ENCODE measurements at places on chromosomes 2 and 18.

DNA sequence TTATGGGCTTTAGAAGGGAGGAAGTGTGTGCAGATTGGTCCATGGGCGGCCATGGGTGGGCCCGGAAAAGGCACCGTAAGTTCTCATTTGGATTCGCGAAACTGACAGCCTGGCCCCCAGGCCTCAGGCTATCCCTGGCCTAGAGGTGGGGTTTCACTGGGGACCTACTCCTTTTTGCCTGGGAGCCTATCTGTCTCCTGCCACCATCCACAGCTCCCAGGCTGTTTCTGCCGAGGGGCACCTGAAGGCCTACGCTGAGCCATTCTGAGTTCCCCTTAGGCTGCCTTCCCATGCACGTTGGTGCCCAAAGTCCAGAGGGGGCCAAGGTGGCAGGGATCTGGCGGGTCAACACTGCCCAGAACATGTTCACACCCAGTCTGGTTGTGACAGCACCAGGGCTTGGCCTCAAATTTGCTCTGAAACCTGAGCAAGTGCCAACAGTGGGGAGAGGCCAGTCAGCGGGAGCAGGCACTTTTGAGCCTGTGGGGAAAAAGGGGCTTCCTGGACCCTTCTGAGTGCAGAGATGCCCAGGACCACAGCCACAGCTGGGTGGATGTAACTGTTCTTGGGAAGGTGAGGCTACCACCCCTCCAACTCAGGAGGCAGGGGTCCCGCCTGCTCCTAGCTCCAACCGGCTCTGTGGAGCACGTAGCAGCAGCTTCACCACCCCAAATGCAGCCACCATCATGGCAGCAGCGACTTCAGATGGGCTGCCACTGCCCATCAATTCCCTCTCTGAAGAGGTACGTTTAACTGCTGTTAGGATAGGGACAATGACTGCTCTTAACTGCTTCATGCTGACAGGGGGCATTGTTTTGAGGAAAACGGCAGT is 73.6 kb upstream of the ZNF804A start:
- DNase-seq = no peak

DNA sequence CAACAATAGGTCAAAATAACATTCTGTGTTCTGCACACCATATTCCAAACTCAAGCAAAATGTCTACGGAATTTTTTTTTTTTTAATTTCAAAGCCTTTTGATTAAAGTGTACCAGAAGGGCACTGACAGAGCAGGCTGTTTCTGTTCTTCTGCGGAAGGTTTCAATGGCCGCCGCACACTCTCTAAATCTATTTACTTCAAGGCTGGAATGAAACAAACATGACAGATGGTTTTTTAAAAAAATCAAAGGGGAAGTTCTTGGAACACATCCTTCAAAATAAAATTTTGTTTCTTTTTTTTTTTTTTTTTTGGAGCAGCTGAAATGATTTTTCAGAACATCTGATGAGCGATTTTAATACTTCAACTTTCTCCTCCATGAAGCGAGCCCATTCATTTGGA is 259.1 kb downstream of the TXNL1 start:
- DNase-seq = no peak

DNA sequence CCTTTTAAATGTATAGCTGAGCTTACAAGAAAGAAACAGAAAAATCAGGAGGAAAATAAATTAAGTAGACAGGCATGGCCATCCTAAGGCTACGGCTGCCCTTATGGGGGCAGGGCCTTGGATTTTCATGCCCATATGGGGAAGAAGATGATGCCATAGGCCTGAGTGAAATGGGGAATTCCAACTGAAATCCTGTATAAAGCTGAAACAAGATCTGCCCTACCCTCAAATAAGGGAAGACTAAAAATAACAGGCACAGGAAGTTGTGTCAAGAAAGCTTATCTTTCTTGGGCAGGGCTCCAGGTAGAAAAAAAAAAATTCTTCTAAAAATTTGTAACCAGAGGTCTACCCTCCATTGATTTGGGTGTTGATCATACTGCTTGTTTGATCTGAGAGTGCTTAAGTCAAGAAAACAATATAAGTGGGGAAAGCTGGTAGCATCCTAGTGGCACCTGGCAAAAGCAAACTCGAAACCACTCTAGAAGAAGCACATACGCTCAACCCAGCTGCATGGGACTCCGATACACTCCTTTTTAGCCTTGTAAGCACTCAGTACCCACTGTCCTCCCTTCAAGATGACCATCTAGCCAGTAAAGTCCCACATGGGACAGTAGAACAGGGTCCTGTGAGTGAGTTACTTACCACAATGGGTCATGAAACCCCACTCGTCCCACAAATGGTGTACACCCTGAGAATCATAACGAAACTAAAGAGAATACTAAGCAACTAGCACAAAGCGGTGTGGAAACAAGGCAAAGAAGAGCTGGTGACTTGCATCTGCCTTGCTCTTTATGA is 22.3 kb downstream of the DNAH7 start:
- DNase-seq = no peak

GRCh38 chr2:104385743-104386142 is 468.2 kb upstream of the POU3F3 start:
- DNase-seq = no peak

DNA sequence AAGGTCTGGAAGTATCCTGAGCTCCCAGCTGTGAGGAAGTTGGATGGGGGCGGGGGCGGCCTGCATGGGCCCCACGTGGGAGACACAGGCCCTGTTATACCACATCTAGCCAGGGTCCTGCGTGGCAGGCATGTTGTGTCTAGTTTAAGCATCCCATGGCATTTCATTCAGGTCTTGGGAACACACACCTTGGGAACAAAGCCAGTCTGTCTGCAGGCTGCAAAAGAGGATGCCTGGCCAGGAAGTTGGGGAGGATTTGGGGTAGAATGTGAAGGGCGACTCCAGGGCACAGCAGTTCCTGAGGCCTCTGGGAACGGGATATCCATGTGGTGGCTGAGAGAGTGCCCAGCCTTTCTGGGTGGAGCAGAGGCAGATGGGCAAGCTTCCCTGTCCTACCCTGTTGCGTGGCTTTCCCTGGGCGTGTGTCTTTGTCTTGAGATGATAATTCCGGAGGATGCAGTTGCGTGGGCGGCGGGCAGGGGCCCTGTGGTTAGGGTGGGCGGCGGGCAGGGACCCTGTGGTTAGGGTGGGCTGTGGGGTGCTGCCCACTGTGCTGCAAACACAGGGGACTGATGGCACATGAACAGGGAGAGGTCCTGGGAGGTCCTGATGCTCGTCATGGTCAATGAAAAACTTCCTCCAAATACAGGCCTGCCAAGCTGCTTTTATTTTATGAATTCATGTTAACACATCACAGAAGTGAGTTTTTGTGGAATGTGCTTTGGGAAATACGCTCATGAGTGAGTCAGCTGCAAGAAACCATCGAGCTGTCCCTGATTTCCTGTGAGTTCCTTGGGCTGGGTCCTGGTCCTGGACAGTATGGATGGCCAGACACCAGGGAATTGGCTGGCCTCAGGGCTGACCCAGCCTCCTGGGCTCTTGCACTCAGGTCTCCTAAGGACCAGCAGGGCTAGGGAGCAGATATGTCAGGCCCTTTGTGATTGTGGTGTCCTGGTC is 90.0 kb upstream of the HS6ST1 start:
- DNase-seq = peak; percentile 89

DNA sequence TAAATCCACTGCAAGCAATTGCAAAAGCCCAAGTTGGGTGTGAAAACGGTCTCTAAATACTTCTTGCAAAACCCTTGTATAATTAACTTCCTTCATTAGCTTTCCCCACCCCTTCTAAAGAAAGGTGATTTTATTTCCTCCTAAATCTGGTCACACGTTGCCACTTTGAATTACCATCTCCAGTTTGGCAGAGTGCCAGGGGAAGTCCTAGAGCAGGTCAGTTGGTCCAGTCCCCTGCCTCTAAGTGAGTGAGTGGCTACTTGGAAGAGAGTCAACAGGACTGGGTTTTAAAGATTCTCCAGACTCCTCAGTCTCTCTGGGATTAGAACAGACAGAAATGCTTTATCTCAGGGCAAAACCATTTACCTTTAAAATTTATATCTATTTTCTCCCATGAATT is 18.7 kb upstream of the LYPD6B start:
- no peak for DNase-seq

- DNase-seq = no peak
These were observed 57.8 kb downstream of the DIPK1C start for GRCh38 chr18:74399091-74399887.

DNA sequence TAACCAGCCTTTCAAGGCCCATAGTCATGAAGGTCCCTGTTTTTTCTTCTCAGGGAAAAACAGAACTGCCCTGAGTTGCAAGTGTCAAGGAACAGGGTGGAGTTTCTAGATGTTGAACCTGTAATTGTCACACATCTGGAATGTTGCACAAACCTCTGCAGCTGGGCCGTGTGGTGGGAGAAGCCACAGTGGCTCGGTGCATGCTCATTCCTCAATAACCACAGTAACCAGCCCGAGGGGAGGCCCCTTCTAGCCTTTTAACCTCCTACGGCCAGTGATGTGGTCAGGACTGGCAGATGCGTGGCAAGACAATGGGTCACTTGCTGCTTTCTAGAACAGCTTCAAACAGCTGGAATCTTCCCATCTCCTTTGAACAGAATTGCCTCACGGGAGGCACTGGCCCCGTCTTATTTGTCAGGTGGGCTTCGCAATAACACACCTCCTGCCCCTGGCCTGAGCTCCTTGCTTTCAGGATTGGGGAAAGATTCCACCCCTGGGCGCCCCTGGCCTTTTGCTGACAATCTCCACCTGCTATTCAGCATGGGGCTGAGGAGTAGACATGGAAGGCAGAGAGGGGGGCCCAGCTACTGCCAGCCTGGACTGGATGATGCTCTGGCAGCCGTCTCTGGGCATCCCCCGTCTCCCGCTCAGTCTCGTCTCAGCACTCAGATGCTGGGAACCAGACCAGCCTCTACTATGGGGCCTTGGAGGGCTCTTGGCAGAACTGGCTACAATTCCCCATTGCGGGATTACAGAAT is 102.9 kb downstream of the KLHL29 start:
- no peak for DNase-seq

DNA sequence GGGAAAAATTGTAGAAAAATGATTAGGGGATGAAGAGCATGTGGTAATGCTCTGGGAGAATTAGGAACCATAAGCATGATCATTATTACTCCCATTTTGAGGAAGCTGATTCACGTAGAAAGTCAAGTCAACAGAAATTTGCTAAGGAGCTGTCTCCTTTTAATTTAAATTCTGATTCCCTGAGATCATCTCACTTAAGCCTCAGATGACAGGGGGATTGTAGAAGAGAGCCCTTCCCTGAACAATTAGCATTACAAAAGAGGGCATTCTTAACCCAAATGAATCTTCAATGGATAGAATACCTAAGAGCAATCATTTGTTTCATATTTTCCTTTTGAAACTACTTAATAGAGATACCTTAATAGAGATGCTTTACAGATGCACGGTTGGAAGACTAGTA is 267.9 kb downstream of the NYAP2 start:
- DNase-seq = no peak

- no peak for DNase-seq
These were observed 334.4 kb upstream of the DLGAP1 start for GRCh38 chr18:4789506-4789905.

GRCh38 chr2:36262581-36262980 is 93.0 kb upstream of the CRIM1 start:
- no peak for DNase-seq

DNA sequence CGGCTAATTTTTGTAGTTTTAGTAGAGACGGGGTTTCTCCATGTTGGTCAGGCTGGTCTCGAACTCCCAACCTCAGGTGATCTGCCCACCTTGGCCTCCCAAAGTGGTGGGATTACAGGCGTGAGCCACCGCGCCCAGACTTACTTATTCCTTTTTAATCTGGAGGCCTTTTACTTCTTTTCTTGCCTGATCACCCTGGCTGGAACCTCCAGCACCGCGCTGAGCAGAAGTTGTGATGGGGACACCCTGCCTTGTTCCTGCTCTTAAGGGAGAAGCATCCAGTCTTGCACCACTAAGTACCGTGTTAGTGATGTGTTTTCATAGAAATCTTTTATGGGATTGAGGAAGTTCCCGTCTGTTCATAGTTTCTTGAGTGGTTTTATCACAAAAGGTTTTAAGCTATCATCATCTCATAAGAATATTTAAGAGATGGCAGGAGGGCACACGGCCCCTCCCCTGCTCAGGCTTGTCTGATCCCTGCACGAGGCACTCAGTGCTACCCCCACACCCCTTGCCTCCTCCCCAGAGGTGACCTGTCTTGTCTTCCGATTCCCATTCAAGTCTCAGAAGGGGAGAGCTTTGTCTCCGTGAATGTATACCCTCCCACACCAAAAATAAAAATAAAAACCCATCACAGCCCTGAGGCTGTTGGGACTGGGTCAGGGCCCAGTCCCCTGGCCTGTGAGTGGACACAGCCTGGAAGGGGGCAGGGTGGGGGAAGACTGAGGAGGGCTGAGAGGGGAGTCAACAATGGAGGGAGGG is 65.3 kb upstream of the SMAD7 start:
- DNase-seq = no peak

GRCh38 chr2:85145116-85145820 is 12.1 kb downstream of the TCF7L1 start:
- no peak for DNase-seq

DNA sequence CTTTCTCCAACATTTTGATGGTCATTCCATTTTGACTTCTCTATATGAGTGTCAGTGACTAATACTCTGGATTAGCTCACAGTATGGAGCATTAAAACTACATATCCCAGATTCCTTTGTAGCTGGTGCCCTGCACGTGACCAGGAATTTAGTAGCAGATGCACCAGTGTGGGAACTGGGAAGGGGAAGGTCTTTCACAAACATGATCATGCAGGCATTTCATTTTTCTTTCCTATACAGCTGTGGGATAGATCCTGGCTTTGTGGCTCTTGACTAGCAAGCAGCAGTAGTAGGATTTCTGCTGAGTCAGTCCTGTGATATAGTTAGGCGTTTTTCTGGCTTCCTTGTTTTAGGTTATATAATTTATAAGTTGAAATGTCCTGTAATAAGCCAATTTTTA is 971.0 kb upstream of the CDH2 start:
- no peak for DNase-seq

- no peak for DNase-seq
These were observed 183.1 kb downstream of the STK39 start for GRCh38 chr2:168064011-168064998.

DNA sequence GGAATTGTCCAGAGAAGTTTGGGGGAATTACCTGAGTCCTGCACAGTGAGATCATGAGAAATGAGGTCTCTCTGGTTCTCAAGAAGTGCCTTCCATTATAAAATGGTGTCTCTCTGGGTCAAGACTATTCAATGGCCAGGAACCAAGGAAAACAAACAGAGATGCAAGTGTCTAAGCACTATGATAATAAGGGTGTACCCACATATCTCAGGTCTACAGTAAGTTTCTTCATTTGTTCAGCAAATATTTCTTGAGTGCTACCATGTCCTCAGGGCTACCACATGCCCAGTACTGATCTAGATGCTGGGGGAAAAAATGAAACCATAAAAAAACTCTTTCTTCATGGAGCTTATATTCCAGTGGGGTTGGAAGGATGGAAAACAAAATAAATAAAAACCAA is 170.0 kb downstream of the ACKR3 start:
- no peak for DNase-seq

DNA sequence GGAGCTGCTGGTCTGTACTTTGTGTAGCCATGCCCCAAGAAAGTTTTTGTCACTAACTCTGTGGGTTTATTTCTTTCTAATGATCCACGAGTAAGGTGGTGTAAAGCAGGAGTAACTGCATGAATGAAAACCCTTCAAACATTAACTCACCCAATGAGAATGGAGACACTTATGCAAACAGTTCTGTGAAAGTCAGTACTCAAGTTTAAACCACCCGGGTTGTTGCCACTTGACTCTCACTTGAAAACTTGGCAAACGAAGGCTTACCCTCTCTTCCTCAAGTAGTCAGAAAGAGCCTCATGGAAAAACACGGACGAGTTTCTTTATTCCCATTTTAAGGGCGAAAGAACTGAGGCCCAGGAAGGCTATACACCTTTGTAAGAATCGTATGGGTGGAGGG is 117.5 kb downstream of the MMADHC start:
- no peak for DNase-seq

GRCh38 chr2:108199726-108200125 is 40.0 kb upstream of the SULT1C3 start:
- DNase-seq = no peak
